ENCODE measurements at places on chromosomes 7 and 10. TPM values are rescaled to one million over a fixed set of nuclear protein-coding genes. Genes with fewer than 3 reads are reported as not detected.

Gene MYL10
- not detected for total RNA-seq

Gene CALML5
- total RNA-seq, result not detected

Gene AKR1C3
- 42.1 TPM for total RNA-seq

Gene C7orf57
- not detected for total RNA-seq

Gene SLC26A4
- 0.30 TPM for total RNA-seq

Gene LRIT1
- not detected for total RNA-seq

DNA sequence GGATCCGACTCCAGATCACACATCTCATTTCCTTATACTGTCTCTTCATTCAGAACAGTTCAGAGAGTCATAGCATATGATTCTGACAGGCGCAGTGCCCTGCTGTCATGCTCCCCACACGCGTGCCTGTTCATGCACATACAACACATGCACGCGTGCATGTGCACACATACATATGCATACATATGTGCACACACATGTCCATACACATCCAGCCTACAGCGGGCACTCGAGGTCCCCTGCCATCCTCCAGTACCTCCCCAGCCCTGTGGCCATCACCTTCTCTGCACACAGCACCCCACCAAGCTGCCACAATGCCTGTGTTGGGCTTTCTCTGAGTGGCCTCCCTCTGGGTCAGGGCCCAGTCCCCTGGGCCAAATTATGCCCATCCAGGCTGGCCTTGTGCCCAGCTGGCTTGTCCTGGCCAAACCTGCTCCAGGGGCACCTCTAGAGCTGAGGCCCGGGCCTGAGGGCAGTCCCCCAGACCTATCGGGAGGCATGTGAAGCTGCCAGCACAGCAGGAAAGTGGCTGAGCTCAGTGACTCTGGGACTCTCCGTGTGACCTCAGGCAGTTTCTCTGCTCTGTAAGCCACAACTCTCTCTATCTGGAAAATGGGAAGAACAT is 49.4 kb upstream of the RET start:
- H3K4me3 ChIP-seq, result no peak overlapping the region
- H3K4me1 ChIP-seq, result no peaks in the 10 kb centered on the region
- no peaks in the 10 kb centered on the region for H3K36me3 ChIP-seq
- no peak overlapping the region for H3K27ac ChIP-seq
- DNase-seq, result no peak

GRCh38 chr10:68560186-68560942 is at the start of gene TET1:
Gene TET1 (plus strand): TSS chr10:68560337. CDS start chr10:68572339, 12,002 bp downstream.
- peaks cover 20% of the 10 kb centered on the region for H3K4me1 ChIP-seq
- no peaks in the 10 kb centered on the region for H3K36me3 ChIP-seq
- no peak for DNase-seq
- H3K4me3 ChIP-seq, result peak within 1 kb of the TSS; percentile 65
- no peaks in the 10 kb centered on the region for H3K27me3 ChIP-seq
- peak within 1 kb of the TSS; percentile 51 for H3K27ac ChIP-seq

DNA sequence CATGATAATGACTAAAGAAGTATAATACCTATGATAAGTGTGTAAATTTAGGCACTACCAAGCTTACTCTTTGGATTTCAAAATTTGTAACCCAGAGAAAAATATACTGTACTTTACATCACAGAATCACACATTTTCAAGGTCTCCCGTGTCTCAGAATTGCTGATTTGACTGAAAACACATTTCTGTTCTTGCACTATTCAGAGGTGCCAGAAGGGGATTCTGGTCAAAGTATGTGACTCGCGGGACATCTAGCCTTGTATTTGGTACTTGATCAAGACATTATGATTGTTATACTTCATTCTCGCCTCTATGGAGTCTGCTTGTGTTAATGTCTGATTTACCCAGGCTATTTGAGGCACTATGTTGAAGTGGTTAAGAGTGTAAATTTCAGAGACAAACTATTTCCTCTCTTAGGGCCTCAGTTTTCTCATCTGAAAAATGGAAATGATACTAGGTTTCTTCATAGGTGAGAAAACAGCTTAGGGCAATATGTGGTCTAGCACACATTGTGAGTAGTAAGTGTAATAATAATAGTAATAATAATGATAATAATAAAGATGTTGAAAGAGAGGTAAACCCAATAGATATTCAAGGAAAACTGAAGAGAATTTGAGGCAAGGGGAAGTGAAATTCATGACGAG is 320.4 kb downstream of the RNLS start:
- H3K27me3 ChIP-seq, result no peaks in the 10 kb centered on the region
- H3K4me1 ChIP-seq, result no peaks in the 10 kb centered on the region
- H3K4me3 ChIP-seq, result no peak overlapping the region
- H3K36me3 ChIP-seq, result no peaks in the 10 kb centered on the region

DNA sequence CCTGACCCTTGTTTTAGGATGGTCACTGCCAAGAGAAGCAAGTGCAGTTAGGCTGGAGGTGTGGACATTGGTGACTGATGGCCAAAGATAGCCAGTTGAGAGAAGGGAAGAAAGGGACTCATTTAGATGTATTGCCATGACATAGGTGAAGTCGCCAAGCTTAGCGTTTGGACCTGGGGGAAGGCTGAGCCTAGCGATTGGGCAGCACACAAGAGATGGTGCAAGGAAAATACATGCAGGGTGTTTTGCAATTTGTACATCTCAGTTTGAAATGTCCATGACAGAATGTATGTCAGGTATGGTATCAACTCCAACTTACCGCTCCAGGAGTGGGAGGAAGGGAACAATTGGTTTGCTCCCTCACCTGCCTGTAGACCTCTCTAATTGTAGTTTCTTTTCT is 134.3 kb downstream of the MAPK8 start:
- H3K27ac ChIP-seq, result no peak overlapping the region
- H3K27me3 ChIP-seq, result no peaks in the 10 kb centered on the region
- H3K36me3 ChIP-seq, result peaks cover 8% of the 10 kb centered on the region
- H3K4me3 ChIP-seq, result no peak overlapping the region
- DNase-seq, result peak; percentile 46
- no peaks in the 10 kb centered on the region for H3K4me1 ChIP-seq

DNA sequence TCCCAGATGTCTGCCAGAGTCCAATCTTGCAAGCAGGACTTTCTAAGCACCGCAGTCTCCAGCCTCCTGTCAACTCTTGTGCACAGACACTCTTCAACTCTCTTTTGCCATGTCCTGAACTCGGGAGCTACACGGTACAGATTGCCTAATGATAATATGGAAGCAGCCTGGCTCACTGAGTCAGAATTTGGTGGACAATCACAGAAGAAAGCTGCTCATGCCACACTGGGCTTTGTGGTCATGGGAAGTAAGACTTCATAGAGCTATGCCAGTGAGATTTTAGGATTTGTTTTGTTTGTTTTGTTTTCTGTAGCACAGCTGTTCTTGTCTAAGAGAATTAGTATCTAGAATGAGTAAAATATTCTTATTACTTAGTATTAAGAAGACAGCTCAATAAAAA is 144.1 kb upstream of the PRSS58 start:
- H3K4me3 ChIP-seq, result no peak overlapping the region
- no peaks in the 10 kb centered on the region for H3K36me3 ChIP-seq
- no peak overlapping the region for H3K27ac ChIP-seq
- no peak for DNase-seq
- H3K27me3 ChIP-seq, result no peaks in the 10 kb centered on the region

GRCh38 chr10:24238519-24239247 is 29.7 kb downstream of the KIAA1217 start:
- H3K4me1 ChIP-seq, result peaks cover 32% of the 10 kb centered on the region
- DNase-seq, result no peak
- no peaks in the 10 kb centered on the region for H3K36me3 ChIP-seq
- no peaks in the 10 kb centered on the region for H3K27me3 ChIP-seq

All from right atrium auricular region (tissue), 2 donors.